ENCODE measurements at places on chromosomes 2 and 18.

GRCh38 chr2:188776634-188777033 lies 197.5 kb upstream of the COL3A1 start:
- DNase-seq: no peak

DNA sequence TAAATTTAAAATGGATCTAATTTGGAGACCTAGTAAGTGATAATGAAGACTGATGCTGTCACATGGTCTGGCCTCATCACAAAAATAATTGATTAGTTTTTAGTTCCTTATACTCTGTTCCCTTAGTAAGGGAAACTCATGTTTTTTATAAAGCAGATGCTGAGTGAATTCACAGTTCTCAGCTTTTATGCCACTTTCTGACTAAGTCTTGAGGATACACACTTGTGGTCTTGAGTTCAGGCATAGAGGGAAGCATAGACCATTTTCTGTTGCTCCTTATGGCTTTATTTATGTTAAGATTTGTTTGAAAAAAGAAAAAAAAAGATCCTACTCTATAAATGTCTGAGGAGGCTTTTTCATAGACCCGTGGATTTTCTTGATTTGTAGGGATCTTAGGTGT lies 91.1 kb downstream of the MAP4K4 start:
- no peak for DNase-seq

GRCh38 chr18:33355756-33356155 lies 84.8 kb downstream of the CCDC178 start:
- no peak for DNase-seq

DNA sequence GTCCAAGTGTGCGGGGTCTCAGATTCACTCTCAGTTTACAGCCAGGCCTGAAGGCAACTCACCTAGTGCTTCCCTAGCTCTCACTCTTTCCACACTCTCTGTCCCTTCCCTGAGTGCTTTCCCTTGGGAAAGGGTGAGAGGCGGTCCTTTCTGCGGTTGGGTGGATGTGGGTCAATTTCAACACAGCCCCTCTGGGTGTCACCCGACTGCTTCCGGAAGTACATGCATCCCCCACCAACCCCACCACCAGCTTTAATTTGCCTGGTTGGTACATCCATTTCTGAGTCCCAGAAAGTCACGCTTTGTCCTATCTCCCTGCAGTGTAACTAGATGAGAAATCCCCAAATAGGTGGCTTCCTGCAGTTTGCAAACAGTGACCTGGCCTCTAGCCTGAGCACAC lies 307.3 kb upstream of the MEIS1 start:
- no peak for DNase-seq

- DNase-seq: no peak
These were observed 6.8 kb upstream of the SNED1 start for GRCh38 chr2:240991378-240992263.

DNA sequence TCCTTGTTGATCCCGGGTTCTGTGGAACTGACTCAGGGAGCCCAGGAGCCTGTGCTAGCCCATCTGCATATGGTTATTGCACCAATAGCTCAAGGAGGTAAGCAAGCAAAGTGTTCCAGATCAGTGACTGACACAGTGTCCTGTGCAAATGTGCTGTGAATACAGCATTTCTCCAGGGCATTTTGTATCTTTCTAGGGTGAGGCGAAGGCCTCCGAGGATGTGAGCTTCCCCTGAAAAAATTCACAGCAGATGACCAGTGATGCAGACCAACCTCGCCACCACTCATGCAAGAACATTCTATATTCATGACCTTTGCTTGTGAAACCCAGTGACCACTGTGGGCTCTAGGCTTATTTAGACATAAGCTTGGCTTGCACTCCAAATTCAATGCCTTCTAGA lies 15.2 kb upstream of the NT5DC4 start:
- DNase-seq: no peak

DNA sequence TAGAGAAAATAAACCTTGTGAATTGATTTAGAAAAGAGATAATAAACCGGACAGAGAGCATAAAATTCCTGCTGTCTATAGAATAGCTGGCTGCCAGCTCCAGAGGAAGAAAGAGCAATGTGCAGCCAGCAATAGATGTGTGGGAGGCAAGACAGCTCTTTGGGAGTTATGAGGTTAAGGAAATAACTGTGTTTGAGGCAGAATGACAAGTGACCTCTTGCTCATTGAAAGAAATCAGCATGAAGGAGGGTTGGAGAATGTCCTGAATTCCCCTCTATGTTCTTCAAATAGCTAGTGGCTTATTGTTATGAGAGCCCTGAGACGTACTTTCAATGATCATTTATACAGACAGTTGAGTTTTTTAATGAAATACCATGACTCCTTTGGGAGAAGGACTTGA lies 1009.9 kb upstream of the NXPH2 start:
- DNase-seq: no peak

- DNase-seq: no peak
These were observed 11.1 kb downstream of the FASTKD1 start for GRCh38 chr2:169562519-169562918.

- DNase-seq: no peak
These were observed 30.3 kb upstream of the SMCHD1 start for GRCh38 chr18:2625217-2625616.

DNA sequence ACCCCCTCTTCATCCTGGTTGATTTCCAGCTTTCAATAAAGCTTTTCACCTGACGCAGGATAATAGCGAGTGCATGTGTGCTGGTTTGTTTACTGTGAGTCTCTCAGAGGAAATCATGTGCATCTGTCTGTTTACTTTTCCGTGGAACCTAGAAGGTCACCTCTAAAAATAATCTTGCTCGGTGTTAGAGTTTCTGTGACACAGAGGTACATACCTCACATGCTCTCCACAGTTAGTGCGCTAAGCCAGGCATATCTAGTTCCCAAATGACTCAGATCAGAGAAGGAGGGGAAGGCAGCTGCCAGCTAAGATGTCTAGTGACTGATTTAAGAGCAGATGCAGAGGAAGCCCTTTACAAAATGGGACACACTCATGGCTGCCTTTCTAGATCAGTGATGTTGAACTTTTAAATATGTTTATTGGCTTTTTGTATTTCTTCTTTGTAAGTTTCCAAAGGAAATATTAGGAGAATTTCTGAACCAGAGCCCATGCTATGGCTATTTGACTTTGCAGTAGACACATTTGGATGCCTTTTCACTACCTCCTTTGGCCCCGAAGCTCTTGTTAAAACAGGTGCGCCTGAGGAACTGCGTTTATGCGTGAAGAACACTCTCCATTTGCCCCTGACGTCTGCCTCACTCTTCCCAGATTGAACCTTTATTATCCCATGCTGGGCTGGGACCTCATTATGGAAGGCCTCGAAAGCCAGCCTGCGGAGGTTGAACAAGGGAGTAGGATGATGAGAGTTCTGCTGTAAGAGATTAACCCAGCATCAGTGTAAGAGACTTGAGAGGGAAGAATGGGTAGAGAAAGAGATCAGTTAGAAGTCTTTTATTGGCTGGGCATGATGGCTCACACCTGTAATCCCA lies 145.6 kb downstream of the FAM161A start:
- no peak for DNase-seq

- DNase-seq: no peak
These were observed 10.1 kb downstream of the KIF3C start for GRCh38 chr2:25972049-25972823.
